Neuronal stem cell (in vitro differentiated cells): ENCODE measurements at places on chromosomes 2 and 18.
A peak's percentile ranks its signal among the peaks of the same experiment; 100 is the strongest.

DNA sequence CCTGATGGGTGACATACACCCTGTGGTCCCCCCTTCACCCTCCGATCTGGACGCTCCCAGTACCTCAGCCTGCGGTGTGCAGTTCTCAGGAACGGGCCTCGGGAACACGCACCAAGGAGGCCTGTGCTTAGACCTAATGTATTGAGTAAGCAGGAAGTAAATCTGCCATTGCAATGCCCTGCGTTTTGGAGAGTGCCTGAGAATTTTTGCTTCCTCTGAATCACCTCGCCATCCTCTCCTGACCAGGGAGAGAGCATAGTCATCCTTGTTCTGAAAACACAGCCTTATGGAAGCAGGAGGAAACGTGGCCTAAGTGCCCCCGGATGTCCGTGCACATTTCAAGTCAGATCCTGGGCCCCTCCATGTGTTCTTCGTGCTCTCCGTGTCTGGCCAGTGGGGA lies 272.2 kb downstream of the NDUFA10 start:
- DNase-seq, result no peak

DNA sequence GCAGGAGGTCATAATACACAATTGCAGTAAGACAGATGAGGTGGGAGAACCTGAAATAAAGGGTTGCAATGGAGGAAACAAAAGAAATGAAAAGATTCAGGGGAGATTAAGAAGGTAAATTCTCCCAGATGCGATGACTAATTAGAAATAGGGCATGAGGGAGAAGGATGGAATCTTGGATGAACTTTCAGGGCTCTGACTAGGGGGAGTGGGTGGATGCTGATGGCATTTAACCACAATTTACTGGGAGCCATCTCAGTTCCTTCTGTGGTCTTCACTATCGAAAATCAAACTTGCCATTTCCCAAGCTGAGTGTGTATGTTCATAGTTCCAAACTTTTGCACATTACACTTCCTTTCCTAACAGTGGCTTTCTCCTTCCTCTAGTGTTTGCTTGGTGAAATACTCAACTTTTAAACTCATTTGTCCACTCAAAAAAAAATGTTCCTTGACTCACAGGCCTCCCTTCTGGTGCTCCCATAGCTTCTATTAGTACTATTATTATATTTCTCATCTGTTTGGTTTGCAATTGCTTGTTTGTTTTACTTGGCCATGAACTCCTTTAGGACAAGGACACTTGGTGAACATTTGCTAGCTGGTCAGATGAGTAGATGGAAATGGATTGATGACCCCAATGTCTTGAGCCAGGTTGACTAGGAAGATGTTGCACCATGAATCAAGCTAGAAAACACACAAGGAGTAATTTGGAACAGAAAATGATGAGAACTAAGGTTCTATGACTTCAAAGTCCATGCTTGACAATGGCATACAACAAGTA lies 178.5 kb downstream of the DIS3L2 start:
- no peak for DNase-seq

GRCh38 chr2:19073522-19073921 lies 284.9 kb downstream of the OSR1 start:
- no peak for DNase-seq

GRCh38 chr18:11149441-11150270 lies at the start of gene PIEZO2:
Gene PIEZO2, minus strand, starts transcription at chr18:11149569. Its CDS starts 981 bp downstream, at chr18:11148588.
- peak; percentile 83 for DNase-seq

GRCh38 chr2:3208591-3208990 lies 169.0 kb downstream of the EIPR1 start:
- no peak for DNase-seq

DNA sequence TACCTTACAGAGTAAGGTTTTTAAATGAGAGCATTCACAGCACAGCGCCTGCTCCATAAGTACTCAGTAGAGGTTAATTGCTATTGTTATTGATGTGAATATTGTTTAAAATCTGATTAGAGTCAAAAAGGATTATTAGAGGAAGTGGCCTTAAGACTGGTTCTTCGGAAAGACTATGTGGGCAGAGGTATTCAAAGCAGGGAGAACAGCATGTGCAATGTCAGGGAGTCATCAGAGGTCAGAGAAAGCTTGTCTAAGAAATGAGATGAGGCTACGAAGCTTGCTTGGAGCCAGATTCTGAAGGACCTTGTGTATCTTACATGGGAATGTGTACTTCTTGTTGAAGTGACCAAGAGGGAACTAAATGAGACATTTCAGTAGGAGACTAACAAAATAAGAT lies 49.8 kb downstream of the PMS1 start:
- no peak for DNase-seq

- no peak for DNase-seq
Measured at GRCh38 chr2:127531221-127531648, 4.2 kb upstream of the MYO7B start.

DNA sequence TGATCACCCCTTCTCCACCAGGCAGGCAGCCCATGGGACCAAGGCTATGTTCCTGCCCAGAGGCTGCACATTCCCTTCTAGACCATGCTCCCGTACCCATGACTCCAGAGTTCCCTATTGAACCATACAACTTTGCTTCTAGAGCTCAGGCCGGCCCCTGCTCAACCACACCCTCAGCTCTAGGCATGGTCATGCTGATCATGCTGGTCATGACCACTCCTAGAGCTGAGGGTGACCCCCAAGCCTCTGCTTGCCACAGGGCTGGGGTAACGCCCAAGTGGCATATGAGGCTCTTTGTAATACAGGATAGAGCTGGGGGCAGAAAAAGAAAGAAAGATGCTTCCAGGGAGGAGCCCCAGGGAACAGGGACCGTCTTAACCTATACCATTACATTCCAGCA lies 301.8 kb downstream of the SP3 start:
- no peak for DNase-seq

DNA sequence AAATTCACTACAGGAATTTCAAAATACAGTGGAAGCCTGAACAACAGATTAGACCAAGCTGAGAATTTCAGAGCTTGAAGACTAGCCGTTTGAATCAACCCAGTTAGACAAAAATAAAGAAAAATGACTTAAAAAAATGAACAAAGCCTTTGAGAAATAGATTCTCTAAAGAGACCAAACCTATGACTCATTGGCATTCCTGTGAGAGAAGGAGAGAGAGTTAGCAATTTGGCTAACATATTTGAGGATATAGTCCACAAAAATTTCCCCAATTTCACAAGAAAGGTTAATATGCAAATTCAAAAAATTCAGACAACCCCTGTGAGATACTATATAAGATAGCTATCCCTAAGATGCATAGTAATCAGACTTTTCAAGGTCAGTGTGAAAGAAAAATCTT lies 78.0 kb downstream of the MYO3B start:
- no peak for DNase-seq

DNA sequence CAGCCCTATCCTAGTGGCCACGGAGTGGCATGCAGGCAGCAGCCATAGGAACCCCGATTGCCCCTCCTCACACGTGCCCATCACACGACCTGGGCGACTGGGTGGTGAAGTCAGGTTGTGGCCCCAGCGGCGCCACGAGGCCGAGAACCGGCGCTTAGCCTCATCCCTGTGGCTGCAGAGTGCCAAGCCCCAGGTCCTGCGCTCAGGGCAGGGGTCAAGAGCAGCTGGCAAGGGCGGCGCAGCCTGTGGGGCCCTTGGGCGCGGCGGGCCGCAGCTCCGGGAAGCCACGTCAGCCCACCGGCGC lies 73.3 kb downstream of the RPIA start:
- DNase-seq, result no peak

DNA sequence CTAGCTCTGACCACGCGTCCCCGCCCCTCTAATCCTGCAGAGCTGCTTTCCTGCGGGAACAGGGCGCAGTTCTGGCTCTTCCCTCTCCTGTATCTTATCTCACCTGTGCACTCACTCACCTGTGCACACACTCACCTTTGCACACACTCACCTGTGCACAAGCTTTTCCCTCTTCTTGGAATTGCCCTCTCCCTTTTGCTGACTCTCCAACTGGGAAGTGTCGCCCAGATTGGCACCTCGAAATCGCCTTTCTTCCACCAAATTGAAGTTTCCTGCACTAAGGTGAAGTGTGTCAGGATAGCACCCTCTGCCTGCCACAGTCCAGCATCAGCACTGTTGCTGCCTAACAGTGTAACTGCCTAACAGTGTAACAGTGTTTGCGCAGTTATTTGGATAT lies 566 bp upstream of the CMPK2 start:
- DNase-seq, result no peak

DNA sequence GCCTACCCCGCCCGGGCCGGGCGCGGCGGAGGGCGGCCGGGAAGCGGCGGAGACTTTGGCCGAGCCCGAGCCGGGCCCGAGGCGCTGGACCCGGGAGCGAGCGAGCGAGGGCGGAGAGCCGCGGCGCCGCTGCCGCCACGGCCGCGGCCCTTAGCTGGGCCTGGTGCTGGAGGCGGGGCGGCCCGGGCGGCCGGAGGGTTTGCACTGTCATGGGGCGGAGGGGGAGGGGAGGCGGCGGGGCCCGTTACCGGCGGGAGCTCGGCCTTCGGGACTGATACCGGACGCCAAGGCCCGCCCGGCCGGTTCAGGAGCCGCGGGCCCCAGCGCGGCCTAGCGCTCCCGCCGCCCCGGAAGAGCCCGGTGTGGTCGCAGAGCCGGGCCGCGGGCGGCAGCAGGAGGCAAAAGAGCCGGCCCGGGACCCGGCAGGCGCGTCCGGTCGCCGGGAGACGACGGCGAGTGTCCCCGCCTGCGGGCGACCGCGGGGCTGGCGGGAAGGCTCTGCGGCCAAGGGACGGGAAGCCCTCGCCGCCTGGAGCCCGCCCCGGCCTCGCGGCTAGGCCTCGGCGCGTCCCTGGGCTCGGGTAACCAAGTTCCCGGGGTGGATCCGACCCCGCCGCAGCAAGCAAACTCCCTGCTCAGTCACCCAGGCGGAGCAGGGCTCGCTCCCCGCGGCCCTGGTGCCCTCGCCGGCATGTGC lies 697 bp downstream of the KCMF1 start:
- DNase-seq, result no peak

DNA sequence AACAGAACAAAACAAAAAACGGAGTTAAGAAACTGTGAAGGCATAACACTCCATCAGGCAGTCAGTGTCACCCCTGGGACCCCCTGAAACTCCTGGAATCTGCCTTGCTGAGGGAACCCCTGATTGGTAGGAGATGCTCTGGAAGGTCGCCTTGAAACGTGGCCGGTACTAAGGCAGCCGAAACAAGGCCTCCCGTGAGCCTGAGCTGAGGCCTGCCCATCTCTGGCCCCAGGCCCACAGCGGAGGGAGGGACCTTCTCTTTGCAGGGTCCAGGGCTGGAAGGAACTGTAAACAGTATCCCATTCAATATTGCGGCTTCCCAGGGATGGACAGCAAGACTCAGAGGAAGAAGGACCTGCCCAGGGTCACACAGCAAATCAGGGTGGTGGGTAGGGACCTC lies 155.7 kb downstream of the INHBB start:
- DNase-seq, result no peak

DNA sequence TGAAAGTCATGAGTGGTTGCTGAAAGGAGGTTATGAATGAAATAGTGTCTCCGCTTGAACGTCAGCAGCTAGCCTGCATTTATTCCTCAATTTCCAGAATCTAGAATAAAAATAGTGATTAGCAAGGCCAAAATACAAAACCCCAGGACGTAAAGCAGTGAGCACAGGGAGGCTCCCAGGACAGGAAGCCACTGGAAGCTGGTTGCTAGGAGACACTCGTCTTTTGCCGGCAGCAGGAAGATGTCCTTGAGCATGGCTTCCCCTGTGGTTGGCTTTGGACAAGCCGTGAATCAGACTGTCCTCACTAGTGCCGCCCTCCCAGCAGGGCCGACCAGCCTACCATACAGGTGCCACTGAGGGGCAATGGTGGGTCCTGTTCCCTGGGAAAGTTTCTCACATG lies 374.4 kb downstream of the MTX2 start:
- no peak for DNase-seq

- no peak for DNase-seq
Measured at GRCh38 chr2:71240794-71241193, 13.9 kb upstream of the PAIP2B start.

DNA sequence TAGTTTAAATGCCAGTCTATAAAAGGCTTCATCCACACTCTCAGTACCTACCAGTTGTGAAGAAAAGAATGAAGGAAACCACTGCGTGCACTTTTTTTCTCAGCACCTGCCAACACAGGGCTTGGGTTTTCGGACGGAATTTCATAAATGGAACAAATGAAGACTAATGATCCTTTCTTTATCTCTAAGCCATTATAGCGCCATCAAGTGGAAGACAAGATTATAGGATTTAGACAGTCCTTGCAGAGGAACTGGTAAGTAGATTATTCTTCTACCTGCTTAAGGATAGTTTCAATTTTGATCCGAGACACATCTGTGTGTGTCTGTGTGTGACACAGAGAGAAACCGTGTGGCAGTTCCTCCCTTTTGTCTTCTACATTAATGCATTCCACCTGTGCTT lies 245.6 kb downstream of the NRXN1 start:
- no peak for DNase-seq
